ENCODE measurements at places on chromosomes 4 and X.

GRCh38 chrX:20686256-20686655 is 419.5 kb upstream of the RPS6KA3 start:
- no peak for DNase-seq

GRCh38 chrX:133045986-133046385 is 50.9 kb downstream of the USP26 start:
- no peak for DNase-seq

- no peak for DNase-seq
Measured at GRCh38 chr4:186772936-186773487, 49.4 kb upstream of the FAT1 start.

DNA sequence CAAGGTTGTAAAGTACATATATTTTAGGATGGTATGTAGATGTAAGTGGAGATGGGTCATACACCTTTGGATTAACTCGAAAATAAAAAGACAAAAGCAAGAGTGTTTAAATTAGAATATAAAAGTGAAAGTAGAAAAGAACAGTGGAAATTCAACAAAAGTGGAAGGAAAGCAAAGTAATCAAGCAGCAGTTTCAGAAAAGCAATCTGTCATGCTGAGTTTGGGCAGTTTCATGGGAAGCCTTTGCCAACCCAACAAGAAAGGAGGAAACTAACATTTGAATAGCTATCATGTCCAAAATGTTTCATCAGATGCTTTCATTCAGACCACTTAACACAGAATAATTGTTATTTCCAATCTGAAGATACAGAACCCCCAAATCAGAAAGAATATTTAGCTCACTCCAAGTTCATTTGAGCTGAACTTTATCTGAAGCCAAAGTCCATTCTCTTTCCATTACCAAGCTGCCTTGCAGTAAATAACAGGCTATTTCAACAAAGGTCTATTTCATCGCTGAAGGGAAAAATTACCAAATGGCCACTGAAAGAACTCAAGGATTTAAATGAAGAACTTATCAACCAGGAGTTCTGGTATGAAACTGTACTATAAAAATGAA is 1.8 kb upstream of the EXOSC9 start:
- DNase-seq, result no peak

GRCh38 chr4:1727117-1728031 is 6.1 kb downstream of the TACC3 start:
- peak; percentile 76 for DNase-seq

- no peak for DNase-seq
Measured at GRCh38 chrX:25878806-25879205, 259.3 kb upstream of the MAGEB18 start.

Measured in mucosa of gallbladder (tissue), 1 donor.